Cardiac muscle cell (in vitro differentiated cells and primary cell): ENCODE measurements at places on chromosomes 7 and 10.

DNA sequence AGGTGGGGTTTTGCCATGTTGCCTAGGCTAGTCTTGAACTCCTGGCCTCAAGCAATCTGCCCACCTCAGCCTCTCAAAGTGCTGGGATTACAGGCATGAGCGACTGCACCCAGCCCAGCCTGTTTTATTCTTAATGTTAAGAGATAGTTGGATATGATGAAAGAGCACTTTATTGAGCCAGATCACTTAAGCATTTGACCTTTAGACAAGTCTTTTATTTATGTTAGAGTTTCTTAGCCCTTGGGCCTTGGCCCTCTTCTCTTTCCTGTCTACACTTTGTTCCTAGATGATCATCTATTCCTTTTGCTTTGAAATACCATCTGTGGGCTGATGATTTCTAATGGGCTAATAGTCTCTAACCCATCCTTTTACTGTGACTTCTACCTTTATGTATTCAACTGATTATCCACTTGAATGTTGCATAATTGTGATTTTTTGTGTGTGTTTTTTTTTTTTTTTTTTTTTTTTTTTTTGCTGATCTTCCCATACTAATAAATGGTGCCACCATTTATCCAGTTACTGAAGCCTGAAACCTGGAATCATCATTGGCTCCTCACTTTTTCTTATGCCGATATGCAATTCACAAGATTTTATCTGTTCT is 34.8 kb downstream of the BTRC start:
- H3K4me3 ChIP-seq, result no peak overlapping the region
- no peak for DNase-seq
- no peaks in the 10 kb centered on the region for H3K27me3 ChIP-seq
- no peak overlapping the region for H3K27ac ChIP-seq

DNA sequence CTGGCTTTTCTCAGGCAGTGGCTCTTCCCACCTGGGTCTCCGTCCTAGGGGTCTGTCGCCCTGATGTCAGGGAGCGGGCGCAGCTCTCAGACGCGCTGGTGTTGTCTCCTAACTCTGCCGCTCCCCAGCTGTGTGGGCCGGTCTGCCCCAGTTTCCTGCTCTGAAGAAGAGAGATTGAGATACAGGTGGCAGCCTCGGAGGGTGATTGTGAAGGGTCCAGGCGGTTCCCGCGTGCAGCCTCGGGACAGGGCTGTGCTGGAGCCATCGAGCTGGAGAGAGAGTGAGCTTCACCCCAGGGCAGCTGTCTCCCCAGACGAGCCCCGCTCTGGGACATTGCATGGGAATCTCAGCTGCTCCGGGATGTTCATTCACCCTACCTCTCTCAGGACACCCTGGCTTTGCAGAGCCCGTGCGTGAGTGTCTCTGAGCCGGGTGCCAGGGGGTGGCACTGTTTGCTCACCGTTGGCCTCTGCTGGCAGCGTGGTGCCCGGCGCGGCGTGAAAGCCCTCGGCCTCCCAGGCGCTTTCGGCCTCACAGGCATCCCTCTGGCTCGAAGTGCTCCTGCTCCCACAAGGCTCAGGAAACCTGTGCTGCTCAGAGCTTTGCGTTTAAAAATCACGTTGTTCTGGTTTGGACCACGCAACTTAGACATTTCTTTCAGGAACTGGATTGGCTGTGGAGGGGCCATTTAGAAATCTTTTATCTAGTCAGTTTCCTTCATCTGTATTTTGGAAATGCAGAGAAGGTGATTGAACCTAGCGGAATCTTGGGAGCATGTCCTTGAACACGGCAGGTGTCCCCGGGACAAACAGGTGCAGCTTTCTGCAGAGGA is 33.8 kb upstream of the ZFAND2A start:
- no peak overlapping the region for H3K4me3 ChIP-seq
- H3K36me3 ChIP-seq, result no peaks in the 10 kb centered on the region
- peaks cover 27% of the 10 kb centered on the region for H3K27me3 ChIP-seq
- DNase-seq, result peak; percentile 54
- H3K4me1 ChIP-seq, result no peaks in the 10 kb centered on the region

DNA sequence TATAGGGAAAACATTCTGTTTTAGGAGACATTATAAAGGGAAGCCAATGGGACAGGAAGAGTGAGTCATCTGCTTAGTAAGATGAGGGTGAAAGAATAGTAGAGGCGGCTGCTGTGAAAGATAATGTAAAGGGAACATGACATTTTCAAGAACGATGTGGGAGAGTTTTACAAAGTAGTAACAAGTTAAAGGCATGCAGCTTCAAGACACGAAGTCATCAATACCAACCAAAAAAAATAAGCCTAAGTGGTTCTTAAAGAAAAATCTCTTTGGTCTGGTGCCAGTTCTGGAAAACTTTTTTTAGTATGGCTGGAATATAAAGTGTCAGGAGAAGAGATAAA is 6.1 kb downstream of the GSTO1 start:
- H3K27me3 ChIP-seq, result no peaks in the 10 kb centered on the region
- H3K4me1 ChIP-seq, result peaks cover 25% of the 10 kb centered on the region
- peak; percentile 75 for DNase-seq
- H3K27ac ChIP-seq, result peak overlapping the region; percentile 20
- H3K36me3 ChIP-seq, result peaks cover 38% of the 10 kb centered on the region
- H3K4me3 ChIP-seq, result no peak overlapping the region

DNA sequence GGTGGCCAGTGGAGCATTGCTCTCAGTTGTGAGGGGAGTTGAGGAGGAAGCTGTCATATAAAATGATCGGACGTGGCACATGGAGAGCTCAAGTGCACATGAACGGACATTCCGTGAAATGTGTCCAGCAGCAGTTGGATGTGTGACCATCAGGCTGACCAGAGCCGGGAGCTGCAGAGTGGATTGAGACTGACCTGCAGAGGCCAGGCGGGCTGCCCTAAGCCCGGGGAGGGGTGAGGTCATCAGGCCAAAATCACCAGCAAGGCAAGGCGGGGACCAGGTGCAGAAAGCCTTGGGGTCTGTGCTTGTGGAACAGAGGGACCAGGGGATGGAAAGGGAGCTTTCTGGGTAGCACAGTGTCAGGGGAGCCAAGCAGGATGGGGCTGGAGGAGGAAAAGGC is 279.5 kb downstream of the CELF2 start:
- no peaks in the 10 kb centered on the region for H3K4me1 ChIP-seq
- no peak overlapping the region for H3K27ac ChIP-seq
- no peaks in the 10 kb centered on the region for H3K27me3 ChIP-seq
- no peak for DNase-seq
- no peak overlapping the region for H3K4me3 ChIP-seq

DNA sequence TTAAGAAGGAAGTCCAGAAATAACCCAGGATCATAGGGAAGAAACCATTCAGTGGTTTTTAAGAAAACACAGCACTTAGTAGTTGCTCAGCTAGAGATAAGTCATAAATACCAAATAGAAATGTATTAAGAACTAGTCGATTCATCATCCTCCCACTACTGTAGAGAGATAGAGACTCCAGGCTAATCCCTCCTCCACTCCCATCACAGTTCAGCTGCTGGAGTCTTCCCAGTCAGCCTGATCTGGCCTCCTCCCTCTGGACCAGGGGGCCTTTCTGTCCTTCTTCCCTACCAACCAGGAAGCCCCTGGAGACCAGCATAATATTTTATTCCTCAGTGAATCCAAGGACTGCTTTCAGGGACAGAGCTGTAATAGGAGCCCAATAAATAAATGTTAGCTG is 294.1 kb upstream of the YAE1 start:
- no peak for DNase-seq
- no peak overlapping the region for H3K27ac ChIP-seq
- no peaks in the 10 kb centered on the region for H3K4me1 ChIP-seq
- H3K27me3 ChIP-seq, result no peaks in the 10 kb centered on the region
- H3K4me3 ChIP-seq, result no peak overlapping the region

DNA sequence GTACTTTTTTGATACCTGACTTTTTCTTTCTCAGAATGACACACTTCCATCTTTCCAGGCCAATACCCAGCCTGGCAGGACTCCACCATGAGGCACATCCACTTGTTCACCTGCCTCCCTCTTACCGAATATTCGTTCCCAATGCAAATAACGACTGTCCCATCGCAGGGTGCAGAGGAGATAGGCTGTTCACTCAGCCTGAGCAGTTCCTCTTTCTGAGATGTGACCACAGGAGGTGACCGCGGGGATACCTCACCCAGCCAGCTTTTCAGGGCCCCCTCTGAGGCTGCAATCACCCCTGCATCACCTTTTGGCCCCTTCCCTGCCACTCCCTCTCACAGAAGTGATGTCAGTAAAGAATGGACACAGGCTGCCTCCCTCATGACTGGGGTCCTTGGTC is 28.3 kb downstream of the PTPRN2 start:
- no peak for DNase-seq
- H3K4me1 ChIP-seq, result no peaks in the 10 kb centered on the region
- no peaks in the 10 kb centered on the region for H3K27me3 ChIP-seq
- no peaks in the 10 kb centered on the region for H3K36me3 ChIP-seq

- no peak for DNase-seq
- H3K4me3 ChIP-seq, result no peak overlapping the region
- H3K27me3 ChIP-seq, result no peaks in the 10 kb centered on the region
- H3K4me1 ChIP-seq, result no peaks in the 10 kb centered on the region
- no peaks in the 10 kb centered on the region for H3K36me3 ChIP-seq
Observed at GRCh38 chr7:139011373-139011772, 24.5 kb downstream of the ZC3HAV1L start.

GRCh38 chr7:22675421-22675820 is 51.6 kb upstream of the IL6 start:
- no peaks in the 10 kb centered on the region for H3K27me3 ChIP-seq
- no peaks in the 10 kb centered on the region for H3K36me3 ChIP-seq
- H3K4me3 ChIP-seq, result no peak overlapping the region
- DNase-seq, result peak; percentile 35

DNA sequence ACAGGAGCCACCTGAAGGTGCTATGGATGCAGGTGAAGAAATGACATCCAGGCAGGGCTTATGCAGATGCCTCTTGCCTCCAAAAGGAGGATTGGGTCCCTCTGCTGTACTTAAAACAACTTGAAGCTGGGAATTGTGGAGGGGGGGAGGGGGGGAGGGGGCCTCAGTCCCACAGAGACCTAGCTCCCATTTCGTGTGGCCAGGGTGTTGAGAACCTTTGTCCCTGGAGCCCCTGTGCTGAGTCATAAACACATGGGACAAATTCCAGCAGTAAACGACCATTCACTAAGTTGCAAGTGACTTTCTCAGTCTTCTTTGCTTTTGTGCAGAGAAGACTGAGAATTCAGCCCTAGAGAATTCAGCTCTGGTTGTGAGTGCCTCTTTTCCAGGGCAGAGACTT is 96.5 kb upstream of the PODXL start:
- H3K36me3 ChIP-seq, result no peaks in the 10 kb centered on the region
- H3K27me3 ChIP-seq, result no peaks in the 10 kb centered on the region
- no peak overlapping the region for H3K4me3 ChIP-seq
- H3K27ac ChIP-seq, result no peak overlapping the region

- H3K27me3 ChIP-seq, result no peaks in the 10 kb centered on the region
- no peak overlapping the region for H3K4me3 ChIP-seq
- H3K27ac ChIP-seq, result peak overlapping the region; percentile 95
- no peak for DNase-seq
- H3K4me1 ChIP-seq, result peaks cover 68% of the 10 kb centered on the region
Observed at GRCh38 chr10:5895804-5896203, 5.8 kb downstream of the FBH1 start.

DNA sequence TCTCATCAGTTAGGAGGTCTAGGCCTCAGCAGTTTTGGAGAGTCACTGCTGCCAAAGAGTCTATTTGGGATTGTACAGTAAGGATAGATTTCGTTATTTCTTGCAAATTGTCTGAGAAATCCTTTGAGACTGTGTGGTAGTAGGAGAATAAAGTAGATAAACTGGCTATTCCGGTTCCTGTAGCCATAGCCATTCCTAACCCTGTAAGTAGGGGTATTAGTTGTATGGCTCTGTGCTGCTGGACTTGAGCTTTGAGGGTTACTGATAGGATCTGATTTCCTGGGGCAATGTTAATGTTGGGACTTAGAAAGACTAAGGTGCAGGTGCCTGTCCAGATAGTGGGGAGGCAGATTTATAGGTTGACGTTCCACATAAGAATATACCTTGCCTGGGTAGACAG is 36.1 kb upstream of the ZNF138 start:
- H3K4me1 ChIP-seq, result no peaks in the 10 kb centered on the region
- DNase-seq, result no peak
- no peaks in the 10 kb centered on the region for H3K27me3 ChIP-seq
- no peaks in the 10 kb centered on the region for H3K36me3 ChIP-seq
- no peak overlapping the region for H3K4me3 ChIP-seq

DNA sequence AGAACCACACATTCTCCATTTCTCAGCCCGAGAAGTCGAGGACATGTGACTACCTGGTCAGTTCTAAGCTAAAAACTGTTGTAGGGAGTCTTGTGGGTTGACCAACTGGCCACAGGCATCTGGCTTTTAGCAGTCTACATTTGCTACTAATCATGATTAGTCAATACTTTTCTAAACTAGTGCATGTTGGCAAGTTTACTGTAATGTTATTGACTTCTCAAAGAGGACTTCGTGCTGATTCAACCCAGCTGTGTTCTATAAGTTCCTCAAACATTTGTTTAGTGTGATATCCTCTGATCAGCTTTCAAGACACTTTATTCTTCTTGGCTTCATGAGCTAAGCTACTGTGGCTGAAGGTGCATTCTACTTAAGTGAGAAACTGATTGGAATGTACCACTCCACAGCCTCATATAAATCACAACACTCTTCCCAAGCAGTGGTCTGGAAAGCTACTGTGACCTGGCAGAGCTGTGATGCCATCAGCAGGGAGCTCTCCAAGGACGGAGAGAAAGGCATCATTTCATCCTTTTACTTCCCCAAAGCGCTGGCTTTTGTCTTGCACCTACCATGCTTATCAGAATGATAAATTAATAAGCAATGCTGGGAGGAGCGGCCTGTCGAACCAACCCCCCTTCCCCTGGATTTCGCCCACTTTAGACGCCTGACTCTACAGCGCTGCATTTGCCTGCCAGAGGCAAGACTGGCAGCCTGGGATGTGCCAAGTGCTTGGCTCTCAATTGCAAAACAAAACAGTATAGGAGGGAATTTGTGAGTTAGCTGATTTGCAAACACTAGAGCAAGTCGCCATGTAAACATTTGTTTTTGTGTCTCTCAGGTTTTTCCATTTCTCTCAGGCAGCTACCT is 206.7 kb upstream of the PLXNA4 start:
- no peaks in the 10 kb centered on the region for H3K27me3 ChIP-seq
- H3K36me3 ChIP-seq, result peaks cover 3% of the 10 kb centered on the region
- H3K4me1 ChIP-seq, result peaks cover 5% of the 10 kb centered on the region
- no peak overlapping the region for H3K27ac ChIP-seq

DNA sequence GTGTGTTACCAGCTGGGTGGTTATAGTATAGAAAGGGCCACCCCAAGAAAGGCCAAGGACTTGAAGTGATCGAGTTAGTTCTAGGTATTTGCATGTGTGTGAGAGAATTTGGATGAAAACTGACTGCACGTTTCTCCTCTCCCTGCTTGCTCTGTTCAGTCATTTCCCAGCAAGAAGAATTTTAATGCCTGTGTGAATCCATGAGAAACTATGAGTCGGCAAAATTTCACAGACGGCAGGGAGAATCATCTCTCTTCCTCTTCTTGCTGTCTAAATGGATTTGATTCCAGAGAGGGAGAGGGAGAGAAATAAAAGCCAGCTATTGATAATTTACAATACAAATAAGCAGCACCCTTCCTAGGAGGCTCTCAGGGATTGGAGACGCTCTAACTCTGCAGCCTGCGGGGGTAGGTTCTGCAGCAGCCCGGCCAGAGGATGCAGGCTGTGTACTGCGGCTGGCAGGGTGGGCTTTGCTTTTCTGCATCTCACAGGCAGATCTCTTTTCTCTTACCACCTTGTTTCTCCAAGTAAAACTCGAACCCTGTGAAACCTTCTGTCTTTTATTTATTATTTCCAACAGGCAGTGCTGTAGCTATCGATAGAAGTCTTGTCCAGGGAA is 183.6 kb downstream of the TCF7L2 start:
- DNase-seq, result no peak
- no peak overlapping the region for H3K4me3 ChIP-seq
